Neural progenitor cell (in vitro differentiated cells): ENCODE measurements at places on chromosomes 3 and 15. TPM values are rescaled to one million over a fixed set of nuclear protein-coding genes. Genes with fewer than 3 reads are reported as not detected.

Gene GPR62
- 0.21 TPM in 1 of 2 replicates, not detected in the other for total RNA-seq

Gene SOX14
- total RNA-seq: not detected in 2 replicates

Gene TM6SF1
- not detected in 2 replicates for total RNA-seq

DNA sequence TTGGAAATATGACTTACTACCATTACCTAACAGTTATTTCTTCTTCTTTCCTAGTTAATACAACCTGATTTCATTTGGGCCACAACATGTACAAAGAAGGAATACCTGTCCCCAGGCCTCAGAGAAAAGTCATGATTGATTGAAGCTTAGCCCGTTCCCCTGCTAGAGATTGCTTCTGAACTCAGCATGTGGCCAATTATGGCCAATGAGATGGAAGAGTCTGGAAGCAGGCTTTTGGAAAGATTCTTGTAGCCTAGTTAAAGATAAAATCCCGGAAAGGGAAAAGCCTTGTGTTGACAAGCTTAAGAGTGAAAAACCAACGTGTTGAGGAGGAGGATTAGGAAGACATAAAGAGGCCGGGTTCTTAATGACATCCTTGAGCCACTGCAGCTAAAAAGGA is 17.0 kb upstream of the TM6SF1 start:
- DNase-seq: peak; percentile 46

DNA sequence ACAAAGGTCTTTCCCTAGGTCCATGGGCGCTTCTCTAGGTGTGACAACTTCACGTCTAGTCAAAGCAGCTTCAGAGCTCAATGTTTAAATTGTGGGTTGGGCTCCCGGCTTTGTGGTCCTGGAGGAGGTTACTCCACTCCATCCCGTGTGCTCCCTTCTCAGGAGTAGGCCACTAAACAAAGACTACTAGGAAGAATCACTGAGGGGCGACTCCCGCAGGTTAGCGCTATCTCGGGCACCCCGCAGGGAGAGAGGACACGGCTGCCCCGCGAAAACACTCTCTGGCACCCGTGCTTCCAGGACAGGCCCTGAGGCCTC is 500 bp downstream of the PARP6 start:
- DNase-seq: peak; percentile 57

DNA sequence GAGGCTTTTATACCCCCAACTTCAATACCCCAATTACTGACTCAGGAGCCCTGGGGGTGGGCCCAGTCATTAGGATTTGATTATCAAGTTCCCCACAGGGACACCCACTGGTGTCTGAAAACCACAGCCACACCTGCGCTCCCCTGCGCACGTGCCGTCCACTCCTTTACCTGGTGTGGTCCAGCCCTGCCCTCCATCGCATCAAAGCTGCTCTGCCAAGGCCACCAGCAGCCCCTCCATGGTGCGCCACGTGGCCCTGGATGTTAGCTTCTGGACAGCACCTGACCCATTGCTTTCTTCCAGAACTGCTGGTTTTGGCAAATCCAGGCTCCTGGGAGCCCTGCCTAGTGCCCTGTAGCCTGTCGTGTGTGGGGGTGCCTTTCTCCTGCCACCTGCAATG is 136.3 kb downstream of the NSMCE3 start:
- DNase-seq: no peak

DNA sequence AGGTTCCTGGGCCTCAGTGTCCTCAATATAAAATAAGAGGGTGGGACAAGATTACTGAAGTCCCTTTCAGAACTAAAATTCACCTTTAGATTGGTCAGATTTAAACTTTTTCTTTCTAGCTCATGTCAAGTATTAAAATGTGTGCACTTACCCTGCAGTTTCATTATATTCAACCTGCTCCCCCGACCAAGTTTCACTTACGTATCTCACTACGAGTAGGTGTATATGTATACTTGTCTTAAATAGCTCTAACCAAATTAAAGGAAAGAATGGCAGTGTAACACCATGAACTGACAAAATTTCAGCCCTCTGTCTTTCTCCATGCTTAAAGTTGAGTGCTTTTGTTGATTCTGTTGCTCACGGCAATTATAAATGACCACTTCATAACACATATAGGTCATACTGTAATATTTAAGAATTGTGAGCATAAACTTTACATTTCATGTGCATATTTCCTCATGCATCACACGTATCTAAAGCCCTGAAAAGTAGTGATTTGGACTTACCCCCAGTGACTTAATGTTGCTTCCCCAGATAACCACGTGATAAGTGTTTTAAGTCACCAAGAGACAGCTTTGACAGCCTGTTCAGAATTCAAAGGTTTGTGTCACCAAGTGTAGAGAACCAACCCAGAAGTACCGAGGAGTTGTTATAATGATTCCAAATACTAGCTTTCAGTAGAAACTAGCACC is 70.0 kb downstream of the PGPEP1L start:
- DNase-seq: no peak

- no peak for DNase-seq
Measured at GRCh38 chr3:51874411-51874810, 990 bp downstream of the IQCF5 start.

GRCh38 chr3:34066999-34067398 is 268.6 kb downstream of the PDCD6IP start:
- no peak for DNase-seq

DNA sequence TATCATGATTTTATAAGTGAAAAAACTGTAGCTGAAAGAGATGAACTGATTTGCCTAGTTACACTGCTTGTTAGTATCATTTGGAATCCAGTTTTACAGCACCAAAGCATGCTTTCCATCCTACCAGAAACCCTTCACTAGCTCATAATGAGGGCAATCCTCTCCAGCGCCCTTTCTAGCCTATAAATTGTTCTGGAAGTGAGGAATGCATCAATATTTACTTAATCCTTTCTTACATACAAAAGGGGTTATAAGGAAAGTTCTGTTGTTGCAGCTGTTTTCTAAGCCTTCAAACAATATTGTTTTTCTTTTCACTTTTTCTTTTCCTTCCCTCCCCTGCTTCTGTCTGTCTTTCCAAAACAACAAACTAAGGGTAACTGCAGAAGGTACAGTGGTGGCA is 11.0 kb upstream of the PCCB start:
- DNase-seq: no peak

- no peak for DNase-seq
Measured at GRCh38 chr3:12462159-12462947, 21.9 kb upstream of the TSEN2 start.
